ENCODE measurements at places on chromosomes 1 and 21.

DNA sequence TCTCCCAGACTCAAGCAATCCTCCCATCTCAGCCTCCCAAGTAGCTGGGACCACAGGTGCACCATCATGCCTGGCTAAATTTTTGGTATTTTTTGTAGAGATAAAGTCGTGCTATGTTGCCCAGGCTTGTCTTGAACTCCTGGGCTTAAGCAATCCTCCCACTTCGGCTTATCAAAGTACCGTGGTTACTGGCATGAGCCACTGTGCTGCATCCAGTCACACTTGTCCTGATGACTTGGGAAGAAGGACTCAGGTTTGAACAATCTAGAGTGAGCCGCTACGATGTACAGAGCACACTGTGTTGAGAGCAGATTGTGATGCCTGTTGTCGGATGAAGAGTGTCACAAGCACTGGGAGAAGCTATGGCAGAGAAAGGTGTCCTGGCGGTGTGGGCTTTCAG, 27.2 kb downstream of the RNF187 start:
- no peak for DNase-seq

DNA sequence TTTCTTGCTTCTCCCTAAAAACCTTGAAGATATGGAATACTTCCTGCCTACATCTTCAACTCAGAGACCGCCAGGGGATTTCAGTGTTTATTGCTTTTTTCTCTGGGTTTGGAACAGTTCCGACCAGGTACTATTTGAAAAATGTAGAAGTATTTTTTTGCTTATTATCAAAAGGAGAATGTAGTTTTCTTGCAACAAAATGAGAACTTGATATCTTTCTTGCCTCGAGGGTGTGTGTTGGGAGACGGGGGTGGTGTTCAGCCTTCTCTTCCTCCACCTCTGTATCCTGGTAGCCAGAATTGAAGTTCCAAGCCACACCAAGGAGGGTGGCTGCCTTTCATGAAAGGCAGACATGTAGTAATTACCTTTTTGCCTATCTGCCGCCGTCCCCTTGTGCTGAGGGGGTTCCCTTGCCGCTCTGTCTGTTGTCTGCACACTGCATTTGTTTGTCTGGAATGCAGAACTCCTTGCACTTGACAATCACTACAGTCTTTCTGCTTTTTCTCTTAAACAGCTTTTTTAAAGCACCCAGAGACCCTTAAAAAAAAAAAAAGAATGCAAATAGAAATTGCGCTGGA, 212.1 kb downstream of the PBX1 start:
- DNase-seq, result no peak

DNA sequence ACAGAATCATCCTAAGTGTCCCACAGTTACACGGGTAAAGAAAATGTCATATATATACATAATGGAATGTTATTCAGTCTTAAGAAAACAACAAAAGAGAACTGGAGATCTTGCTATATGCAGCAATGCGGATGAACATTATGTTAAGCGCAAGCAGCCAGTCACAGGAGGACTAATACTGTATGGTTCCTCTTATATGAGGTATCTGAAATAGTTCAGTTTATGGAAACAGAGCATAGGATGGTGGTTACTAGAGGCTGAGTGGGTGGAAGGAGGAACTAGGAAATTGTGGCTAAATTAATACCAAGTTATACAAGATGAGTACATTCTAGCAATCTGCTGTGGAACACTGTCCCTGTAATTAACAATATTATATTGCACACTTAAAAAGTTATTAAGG, 834.3 kb downstream of the KCNT2 start:
- no peak for DNase-seq

DNA sequence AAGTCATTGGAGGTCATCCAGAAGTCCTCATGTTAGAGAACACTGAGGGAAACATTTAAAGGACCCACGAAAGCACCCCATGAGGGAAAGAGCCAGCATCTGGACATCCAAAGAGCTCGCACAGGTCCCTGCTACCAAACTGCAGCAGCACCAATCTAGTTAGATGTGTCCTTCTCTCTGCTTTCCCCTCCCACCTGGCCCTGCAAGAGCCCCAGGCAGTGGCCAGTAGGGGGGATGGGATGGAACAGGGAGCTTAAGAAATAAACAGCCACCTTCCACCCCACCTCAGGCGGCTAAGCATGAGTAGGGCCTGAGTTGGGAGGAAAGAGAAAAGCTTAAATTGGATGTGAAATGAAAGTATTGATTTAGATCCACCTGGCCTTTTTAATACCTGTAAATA, 175.9 kb upstream of the KCND3 start:
- no peak for DNase-seq

DNA sequence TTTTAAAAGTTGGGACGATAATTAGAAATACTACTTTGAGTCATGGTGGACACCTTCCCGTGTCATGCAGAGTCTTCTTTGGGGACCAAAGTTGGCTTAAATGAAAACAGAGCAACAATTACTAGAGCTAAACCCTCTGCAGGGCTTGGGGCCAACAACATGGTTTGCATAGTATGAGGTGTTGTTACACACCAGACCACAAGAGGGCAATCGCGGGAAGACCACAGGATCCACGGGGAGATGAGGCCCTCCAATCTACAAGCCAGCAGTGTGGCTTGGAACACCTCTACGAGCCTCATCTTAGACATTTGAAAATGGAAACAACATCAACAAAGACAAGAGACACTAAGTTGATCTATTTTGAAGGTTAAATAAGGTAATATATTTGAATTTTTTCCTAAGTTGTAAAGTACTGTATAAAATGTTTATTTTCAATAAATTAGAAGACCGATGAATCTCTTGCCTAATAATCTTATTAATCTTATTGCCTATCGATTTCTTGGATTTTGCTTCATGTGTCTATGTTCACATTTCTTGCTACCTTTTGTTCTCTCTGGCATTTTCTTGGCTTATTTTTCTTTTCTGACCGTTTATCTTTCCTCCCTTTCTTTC, 8.2 kb upstream of the SMCP start:
- DNase-seq, result peak; percentile 68

- peak; percentile 84 for DNase-seq
Measured at GRCh38 chr1:101905283-101905835, 91.4 kb downstream of the OLFM3 start.

DNA sequence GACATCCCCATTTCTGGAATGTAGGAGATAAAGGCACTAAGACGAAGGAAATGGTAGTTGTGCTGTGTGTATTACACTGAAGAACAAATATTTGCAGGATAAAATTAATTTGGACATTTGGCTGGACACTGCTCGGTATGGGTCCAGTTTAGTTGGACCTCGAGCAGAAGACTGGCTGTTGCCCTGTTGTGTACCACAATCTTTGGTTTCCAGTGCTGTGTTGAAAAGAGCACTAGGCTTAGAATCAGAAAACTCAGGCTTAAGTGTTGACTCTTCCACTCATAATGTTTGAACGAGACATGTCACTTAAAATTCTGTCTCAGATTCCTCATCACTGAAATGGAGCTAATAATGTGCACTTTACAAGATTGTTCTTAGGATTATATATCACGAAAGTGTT, 1.2 kb upstream of the ARPC5 start:
- DNase-seq, result no peak

DNA sequence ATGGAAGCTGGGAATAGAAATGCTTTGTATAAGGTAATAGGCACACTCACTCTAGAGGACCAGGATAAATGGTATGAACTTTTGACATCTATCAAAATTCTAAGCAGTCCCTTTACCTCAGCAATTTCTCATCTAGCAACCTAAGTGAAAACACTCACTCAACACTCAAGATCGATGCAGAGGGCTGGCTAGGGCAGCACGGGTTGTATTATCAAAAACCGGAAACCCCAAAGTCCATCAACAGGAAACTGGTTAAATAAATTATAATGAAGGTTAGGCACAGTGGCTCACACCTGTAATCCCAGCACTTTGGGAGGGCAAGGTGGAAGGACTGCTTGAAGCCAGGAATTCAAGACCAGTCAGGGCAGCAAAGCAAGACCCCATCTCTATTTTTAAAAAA, 9.4 kb downstream of the USP48 start:
- no peak for DNase-seq

- no peak for DNase-seq
Measured at GRCh38 chr1:157488156-157488555, 64.2 kb downstream of the FCRL5 start.

GRCh38 chr1:212816567-212817278, 25.0 kb downstream of the TATDN3 start:
- DNase-seq, result no peak

- peak; percentile 45 for DNase-seq
Measured at GRCh38 chr1:156471496-156472490, 28.8 kb downstream of the MEF2D start.

DNA sequence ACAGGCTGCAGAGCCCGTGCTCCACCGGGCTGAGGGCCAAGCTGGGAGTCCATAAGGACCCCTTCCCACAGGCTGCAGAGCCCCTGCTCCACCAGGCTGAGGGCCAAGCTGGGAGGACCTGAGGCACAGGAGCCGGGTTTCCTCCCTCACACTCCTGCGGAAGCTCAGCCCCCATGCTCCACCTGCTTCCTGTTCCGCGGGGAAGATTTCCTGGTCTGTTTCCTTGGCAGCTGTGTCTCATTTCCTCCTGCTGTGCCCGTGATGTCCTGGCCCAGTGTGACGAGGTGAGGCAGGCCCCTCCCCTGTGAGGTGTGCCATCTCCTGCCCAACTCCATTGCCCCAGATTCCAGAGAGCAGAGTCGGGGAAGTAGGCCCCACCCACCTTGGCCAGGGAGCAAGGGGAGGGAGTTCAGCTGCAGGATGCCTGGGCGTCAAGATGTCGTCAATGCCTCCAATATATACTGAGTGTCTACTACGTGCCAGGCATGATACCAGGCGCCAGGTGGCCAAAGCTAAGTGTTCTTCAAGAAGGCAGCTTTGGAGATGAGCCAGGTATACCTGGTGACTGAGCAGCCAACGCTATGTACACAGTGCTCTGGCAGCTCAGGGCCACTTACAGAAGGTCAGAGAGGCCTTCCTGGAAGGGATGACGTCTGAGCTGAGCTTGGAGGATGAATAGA, 58.8 kb downstream of the NAV1 start:
- peak; percentile 66 for DNase-seq

GRCh38 chr1:19156676-19157075, 53.4 kb downstream of the UBR4 start:
- DNase-seq, result no peak

GRCh38 chr1:19894218-19894617, 12.0 kb downstream of the OTUD3 start:
- no peak for DNase-seq

DNA sequence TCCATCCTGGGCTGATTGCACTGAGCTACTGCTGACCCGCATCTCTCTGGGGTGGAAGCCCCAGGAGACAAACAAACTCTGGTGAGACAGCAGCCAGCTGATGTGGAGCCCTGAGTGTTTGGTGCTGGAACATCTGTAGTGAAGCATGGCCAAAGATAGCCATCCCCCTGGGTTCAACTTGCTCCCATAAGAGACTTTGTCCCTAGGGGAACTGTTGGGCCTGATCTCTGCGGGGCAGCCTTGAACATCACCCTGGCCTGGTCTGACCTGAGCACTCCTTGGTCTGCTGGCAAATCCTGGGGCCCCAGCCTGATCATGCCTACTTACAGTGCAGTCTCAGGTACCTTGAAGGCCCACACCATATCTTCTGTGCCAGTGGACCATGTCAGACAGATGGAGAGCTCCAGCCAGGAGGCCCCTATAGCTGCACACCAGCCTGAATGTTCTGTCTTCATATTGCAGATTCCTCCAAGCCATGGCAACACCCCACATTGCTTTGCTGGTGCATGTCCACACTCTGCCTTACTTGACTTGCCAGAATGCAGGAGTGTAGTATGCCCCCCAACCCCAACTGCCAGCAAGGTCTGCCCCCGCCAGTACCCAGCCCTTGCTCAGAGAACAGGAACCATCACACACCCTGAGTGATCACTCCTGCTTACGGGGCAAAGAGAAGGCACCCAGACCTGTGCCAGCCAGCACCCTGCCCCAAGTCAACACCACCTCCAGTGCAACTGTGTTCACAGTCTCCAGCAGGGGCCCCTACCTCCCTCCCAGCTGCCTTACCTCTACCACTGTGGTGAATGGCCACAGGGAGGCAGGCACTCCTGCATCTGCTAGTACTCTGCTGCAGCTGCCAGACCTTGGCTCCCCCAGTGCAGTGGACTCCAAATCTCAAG, 690.5 kb upstream of the NR5A2 start:
- DNase-seq, result no peak

DNA sequence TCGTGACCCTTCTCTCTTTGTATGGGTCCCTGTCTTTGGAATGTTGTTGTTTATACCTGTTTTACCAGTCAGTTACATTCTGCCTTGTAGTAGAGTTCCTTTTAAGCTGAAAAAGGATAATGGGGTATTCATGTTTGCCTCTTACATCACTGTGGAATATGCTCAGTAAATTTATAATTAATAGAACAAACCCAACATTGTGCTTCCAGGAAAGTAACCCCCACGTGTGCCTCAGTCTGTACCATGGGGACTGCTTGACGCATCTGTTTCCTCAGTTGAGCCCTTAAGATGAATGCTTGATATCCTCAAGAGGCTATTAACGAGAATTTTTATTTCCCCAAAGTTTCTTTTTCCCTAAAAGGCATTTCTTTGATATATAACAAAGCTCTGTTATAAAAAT, 73.4 kb downstream of the ST6GALNAC3 start:
- no peak for DNase-seq

- no peak for DNase-seq
Measured at GRCh38 chr21:42179316-42179715, 39.6 kb upstream of the ABCG1 start.

- no peak for DNase-seq
Measured at GRCh38 chr1:223810586-223810985, 35.2 kb downstream of the TP53BP2 start.

GRCh38 chr1:213993929-213994328, 6.2 kb downstream of the PROX1 start:
- DNase-seq, result no peak

DNA sequence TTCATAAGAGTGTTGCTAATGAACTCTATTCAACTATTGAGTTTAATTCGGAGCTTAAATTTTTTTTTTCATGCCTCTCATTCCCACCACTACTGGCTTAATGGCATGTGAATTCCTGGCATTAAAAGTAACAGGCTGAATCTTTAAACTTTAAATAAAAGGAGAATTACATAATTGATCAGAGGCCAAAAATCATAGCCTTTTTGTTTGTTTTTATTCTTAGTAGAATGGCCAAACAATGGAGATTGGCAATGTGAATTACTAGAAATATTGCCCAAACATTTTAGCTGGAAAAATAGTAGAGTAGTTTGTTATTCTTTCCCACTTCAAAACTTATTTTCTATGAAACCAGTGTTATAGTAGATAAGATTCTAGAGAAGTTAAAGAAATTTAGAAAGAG, 25.1 kb upstream of the PDC start:
- DNase-seq, result no peak
